LHCN-M2 (cell line): ENCODE measurements at places on chromosomes 16 and 17. TPM values are rescaled to one million over a fixed set of nuclear protein-coding genes. Genes with fewer than 3 reads are reported as not detected.

DNA sequence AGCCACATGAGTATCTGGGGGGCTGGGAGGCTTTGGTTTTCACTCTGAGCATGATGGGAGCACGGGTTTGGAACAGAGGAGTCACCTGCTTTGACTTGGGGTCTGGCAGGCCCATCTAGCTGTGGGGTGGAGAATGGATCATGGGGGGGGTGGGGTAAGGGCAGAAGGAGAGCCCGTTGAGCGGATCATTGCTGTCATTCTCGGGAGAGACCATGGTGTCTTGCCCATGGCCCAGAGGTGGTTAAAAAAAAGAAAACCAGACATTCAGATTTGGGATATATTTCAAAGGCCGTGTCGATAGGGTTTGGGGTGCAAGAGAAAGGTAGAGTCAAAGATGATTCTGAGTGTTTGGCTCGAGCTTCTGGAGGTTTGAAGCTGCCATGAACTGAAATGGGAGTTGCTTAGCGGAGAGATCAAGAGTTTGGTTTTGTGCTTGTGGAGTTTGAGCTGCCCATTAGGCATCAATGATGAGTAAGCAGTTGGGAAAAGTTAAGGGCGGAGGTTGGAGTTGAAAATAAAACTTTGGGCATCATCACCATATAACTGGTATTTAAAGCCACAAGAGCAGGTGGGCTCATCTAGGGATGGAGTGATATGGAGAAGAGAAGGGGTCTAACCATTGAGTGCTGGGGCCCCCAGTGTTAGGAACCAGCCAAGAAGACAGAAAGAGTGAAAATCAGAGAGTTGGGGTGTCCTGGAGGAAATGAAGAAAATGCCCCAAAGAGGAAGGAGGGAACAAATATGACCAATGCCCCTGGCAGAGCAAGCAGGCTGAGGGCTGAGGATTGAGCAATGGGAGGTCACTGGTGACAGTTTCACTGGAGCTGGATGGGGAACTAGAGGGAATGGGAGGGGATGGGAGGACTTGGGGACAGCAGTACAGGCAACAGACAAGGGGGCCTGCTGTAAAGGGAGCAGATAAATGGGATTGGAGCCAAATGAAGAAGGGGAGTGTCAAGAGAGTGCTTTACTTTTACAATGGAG, 1.9 kb downstream of the NOD2 start:
- no peak for DNase-seq

GRCh38 chr17:9937901-9938300, 32.8 kb upstream of the RCVRN start:
- DNase-seq: no peak

DNA sequence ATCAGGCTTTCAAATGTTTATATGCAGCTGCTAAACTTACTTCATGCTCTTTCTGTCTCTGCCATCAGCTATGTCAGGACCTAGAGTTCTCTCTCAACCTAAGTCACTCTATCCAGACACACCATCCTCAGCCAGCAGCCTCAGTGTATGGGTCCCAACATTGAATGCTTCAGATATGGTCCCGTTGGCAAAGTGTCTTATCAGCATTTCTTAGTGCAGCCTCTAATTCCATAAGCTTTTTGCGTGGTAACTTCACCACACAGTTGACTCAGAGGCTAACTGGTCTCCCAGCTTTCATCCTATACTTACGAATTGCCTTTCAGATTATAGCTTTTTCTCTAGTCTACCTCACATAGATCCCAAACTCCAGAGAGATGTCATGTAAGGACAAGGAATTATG, 402.9 kb upstream of the EEF2KMT start:
- no peak for DNase-seq

DNA sequence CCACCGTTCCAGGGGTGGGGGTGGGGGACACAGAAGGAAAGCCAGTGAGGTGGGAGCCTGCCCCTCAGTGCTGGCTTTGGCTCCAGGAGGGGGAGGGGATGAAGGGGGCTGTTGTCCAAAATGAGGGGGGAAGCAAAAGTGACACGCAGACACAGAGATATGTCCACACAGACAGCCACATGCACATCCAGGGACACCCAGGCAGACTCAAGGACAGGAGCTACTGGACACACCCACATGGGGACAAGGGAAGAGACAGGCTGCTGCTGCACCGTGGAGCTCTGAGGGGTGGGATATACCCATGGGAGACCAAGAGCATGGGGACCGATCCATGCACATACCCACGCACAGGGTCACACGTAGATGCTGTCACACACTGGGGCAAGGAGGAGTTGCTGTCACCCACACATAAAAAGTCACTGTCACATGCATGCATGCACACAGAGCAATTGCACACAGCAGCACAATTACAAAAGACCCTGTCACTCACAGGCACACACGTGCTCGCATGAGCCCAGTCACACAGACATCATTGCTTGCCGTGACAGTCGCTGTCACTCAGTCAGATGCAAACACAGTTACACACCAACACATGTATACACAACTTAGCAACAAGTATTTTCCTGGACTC, 1.3 kb downstream of the THRA start:
- no peak for DNase-seq

GRCh38 chr16:31400191-31400590, 7.1 kb downstream of the ITGAD start:
- no peak for DNase-seq

DNA sequence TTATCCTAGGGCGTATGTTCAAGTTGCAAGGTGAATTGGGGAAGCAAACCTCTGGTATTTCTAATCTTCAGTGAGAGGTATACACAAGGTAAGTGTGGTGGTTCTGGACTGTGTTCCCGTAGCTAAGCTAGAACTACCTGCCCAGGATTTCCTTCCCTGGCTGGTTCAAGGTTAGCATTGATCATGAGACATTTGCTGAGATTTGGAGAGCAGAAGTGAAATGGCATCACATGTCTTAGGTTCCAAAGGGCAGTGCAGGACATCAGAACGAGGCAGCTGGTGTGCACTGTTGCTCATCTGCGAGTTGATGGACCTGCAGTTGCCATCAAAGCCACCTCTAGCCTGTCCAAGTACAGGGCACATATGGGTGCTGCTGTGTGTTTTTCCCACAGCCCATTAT, 95.2 kb downstream of the EMP2 start:
- no peak for DNase-seq

The CDR2L gene
- 25.1 and 33.1 TPM in 2 replicates for total RNA-seq

The NMRAL1 gene
- 27.6 and 40.7 TPM in 2 replicates for total RNA-seq

The HBA2 gene
- total RNA-seq: 0.77 TPM in 1 of 2 replicates, not detected in the other
